ENCODE measurements at places on chromosomes 7 and 10. TPM values are rescaled to one million over a fixed set of nuclear protein-coding genes. Genes with fewer than 3 reads are reported as not detected.

The NOLC1 gene
- 64.4 TPM for polyA plus RNA-seq

The RET gene
- 2.3 TPM for polyA plus RNA-seq

The TMEM139 gene
- 1.2 TPM for polyA plus RNA-seq

The SPDYE2B gene
- polyA plus RNA-seq, result 1.5 TPM

The PLAC9 gene
- 115 TPM for polyA plus RNA-seq

GRCh38 chr10:114821293-114821914, at the start of gene FHIP2A:
Gene FHIP2A, plus strand, starts transcription at chr10:114821780. Its CDS starts 299 bp downstream, at chr10:114822079.
- DNase-seq, result peak; percentile 80

DNA sequence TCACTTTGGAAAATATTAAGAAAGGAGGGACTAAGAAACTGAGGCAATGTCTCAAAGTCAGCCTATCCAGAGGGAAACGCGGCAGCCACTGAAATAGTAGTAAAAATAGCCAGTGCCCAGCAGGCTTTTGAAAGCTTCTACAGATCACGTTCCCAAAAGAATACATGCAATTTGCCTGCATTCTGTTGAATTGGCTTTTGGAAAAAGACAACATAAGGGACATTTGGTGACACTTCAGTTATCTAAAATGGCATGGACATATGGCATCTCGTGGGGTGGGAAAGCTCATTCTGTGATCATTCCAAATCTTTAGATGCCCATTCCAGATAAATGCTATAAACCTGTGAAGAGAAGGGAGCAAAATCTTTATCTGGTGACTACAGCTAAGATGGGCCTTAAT, 82.8 kb upstream of the PDE1C start:
- DNase-seq, result no peak

DNA sequence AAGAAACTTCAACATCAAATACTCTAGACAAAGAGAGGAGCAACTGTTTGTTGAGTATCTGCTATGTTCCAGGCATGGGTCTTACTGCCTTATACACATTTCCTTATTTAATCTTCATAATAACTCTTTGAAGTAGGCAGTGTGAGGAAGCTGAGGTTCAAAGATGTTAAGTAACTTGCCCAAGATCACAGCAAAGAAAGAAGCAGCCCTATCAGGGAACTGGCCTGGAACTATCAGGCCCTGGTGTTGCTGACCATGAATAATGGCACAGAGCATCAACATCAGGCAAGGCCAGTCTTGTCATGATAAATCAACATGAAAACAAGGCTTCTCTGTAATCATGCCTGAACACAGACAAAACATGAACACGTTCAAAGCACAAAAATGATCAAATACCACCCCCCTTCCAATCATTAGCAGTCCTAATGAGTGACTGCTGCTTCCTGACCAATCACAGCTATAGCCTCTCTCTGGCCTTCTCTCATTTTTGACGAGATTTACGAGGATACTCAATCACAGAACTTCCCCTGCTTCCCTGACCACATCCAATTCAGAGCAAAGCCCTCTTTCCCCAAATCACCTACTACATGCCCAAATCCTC, 2.3 kb downstream of the GSDME start:
- DNase-seq, result no peak

DNA sequence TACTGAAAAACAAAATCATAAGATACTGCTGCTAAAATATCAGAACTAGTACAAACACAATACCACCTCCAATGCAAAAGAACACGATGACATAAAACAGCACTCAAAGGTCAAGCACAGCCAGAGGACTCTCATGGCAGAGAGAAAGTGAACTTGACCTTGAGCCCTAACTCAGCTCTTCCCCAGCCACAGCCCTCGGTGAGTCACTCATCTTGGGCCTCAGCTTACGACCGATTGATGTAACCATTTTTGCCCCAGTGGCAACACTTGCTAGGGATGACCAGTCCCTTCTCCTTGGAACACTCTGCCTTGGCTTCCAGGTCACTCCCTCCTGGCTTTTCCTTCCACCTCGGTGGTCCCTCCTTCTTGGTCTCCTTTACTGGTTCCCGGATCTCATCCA, 77.8 kb downstream of the JAZF1 start:
- DNase-seq, result no peak

GRCh38 chr10:134247-135131, 766 bp upstream of the ZMYND11 start:
- peak; percentile 33 for DNase-seq

- no peak for DNase-seq
These were observed 44.4 kb downstream of the ZC3HC1 start for GRCh38 chr7:130006771-130007170.

Data from muscle of back (tissue), 13 donors.